ENCODE measurements at places on chromosomes 13 and 19. TPM values are rescaled to one million over a fixed set of nuclear protein-coding genes. Genes with fewer than 3 reads are reported as not detected.

CBARP gene
- total RNA-seq, result 0.86 TPM

KLK8 gene
- total RNA-seq, result not detected

TSHZ3 gene
- total RNA-seq, result 0.16 TPM

APOC1 gene
- 2.5 TPM for total RNA-seq

ZIK1 gene
- total RNA-seq, result 6.1 TPM
